AML-193 (cell line): ENCODE measurements at places on chromosomes 7 and 10.

DNA sequence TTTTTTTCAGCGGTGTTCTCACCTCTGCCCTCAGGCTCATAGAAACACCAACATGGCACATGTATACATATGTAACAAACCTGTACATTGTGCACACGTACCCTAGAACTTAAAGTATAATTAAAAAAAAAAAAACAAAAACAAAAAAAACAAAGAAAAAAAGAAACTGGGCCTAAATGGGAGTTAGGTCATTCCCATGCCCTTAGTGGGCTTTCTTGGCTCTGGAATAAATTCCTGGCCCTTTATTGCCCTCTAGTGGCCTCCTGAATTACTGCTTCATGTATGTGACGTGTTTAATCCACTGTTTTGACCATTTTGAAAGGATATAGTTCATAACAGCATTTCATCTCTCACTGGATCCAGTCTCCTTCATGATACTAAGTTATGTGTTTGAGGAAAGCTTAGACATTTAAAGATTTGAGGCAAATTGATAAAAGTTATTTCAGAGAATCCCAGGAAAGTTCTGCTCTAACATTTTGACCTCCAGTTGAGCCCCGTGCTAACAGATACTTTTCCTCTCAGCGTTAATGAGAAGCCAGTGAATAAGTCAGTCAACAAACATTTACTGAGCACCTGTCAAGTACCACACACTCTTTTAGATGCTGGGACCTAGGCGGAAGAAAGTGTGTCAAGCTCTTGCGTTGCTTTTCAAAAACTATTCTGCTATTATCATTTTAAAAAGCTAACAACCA is 54.7 kb upstream of the SYPL1 start:
- DNase-seq = peak; percentile 63

DNA sequence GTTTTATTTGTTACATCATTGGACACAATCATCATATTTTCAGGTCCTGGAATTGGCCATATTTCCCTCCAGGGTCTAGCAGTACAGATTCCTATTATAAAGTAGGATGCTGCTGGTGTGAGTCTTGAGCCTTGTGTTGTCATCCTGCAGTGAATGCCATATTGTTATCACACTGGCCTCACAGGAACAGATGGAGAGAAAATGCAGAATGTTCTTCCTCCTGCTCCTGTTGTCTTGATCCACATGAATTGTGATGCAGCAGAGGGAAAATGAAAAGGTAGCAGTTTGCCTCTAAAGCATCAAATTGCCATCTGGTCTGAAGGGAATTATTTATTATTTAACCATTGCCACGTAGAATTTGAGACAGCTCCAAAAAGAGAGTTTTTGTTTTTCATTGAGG is 248.6 kb downstream of the GPAM start:
- DNase-seq = no peak

- DNase-seq = no peak
Measured at GRCh38 chr10:60565492-60565891, 175.8 kb upstream of the ANK3 start.

DNA sequence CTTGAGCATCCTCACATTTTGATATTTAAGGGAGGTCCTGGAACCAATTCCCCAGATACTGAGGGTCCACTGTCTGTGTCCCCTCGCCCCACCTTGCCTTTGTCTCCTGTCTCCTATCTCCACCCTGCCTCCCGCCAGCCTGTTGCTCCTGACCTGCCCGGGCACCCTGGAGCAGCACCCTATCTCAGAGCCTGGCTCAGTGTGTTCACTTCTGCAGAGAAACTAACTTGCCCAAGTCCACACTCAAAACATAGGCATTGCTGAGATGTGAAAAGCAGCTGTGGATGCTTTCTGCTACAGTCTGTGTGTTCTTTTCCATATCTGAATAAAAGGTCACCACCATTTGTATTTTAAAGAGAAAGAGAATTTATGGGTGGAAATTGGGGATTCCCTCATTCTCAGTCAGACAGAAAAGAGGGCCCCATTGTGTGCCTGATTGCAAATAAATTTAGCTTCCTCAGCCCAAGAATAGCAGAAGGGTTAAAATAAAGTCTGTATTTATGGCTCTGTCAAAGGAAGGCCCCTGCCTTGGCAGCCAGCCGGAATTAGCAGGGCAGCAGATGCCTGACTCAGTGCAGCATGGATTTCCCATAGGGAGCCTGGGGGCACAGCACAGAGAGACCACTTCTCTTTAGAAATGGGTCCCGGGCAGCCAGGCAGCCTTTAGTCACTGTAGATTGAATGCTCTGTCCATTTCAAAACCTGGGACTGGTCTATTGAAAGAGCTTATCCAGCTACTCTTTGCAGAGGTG is 161.3 kb downstream of the EGFR start:
- DNase-seq = no peak

DNA sequence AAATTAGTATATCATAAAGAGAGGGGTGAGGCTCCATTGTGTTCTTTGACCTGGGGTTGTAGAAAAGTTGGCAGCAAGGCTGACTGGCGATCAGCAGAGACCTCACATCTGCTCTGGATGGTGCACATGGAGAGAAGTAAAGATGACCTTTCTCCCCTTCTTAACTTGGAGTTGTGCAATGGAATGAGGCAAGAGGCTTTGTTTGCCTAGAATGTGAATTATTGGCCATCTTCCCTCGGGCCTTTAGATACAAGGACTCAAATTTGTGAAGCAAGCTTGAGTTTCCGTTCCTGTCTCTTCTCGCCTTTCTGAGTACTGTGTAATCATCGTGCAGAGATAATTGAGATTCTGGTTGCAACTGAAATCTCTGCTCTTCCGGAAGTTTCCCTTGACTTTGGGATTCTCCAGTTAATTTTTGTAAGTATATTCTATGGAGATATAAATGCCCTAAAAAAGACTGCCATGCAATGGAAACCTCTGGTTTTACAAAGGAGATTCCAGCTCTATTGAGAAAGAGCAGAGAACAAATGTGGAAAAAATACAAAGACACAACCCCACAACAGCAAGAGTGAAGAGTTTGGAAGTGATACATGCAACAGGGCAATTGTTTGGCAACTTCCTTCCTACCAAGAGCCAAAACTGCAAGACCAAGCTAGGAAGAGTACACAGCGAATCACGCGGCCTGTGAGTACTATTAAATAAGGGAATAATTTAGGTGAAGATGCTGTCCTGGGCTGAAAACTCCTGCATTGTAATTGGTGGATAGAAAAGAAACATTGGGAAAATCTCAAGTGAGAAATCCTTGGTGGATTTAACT is 542.3 kb upstream of the NRP1 start:
- no peak for DNase-seq
